ENCODE measurements at places on chromosomes 2 and 18. TPM values are rescaled to one million over a fixed set of nuclear protein-coding genes. Genes with fewer than 3 reads are reported as not detected.

Gene ZNF521
- 1.6 TPM for total RNA-seq

Gene TOGARAM2
- 0.18 TPM for total RNA-seq

Gene MEP1B
- not detected for total RNA-seq

DNA sequence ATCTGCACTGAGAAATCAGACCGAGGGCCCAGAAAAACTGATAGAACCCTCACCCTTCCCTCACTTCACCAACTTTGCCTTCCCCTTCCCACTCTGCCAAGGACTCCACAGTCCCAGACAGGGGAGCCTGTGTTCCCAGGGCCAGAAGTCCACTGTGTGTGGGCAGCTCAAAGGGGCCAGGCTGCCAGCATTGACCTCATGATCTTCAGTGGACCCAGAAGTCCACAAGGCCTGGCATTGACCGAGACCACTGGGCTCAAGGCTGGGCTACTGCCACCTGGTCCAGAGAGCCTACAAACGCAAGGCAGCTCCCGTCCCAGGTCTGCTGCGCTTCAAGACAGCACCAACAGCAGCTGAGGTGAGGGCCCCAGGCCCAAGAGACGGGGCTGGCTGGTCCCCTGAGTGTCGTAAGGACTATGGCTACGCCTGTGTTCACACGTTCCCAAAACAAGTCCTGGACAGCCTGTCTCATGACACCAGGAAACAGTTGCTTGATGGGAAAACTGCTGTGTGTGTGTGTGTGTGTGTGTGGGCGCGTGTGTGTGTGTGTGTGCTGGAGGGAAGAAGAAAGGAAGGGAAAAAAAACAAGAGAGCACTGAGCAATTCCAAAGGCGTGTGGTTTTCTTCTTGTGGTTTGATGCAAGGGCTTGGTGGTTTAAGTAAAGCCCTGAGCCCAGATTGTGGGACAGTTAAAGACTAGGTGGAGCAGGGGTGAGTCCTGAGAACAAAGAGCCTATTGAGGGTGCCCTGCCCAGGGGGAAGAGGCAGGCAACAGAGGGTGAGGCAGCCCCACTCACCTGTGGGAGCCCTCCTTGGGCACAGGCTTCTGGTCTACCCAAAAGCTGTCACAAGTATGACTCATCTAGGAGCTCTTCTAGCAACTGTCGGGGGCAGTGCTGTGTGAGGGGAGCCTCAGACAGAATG, 46.6 kb upstream of the ZBTB7C start:
- no peak for DNase-seq

- DNase-seq = no peak
These were observed 396.0 kb upstream of the RGPD4 start for GRCh38 chr2:107430596-107431266.

DNA sequence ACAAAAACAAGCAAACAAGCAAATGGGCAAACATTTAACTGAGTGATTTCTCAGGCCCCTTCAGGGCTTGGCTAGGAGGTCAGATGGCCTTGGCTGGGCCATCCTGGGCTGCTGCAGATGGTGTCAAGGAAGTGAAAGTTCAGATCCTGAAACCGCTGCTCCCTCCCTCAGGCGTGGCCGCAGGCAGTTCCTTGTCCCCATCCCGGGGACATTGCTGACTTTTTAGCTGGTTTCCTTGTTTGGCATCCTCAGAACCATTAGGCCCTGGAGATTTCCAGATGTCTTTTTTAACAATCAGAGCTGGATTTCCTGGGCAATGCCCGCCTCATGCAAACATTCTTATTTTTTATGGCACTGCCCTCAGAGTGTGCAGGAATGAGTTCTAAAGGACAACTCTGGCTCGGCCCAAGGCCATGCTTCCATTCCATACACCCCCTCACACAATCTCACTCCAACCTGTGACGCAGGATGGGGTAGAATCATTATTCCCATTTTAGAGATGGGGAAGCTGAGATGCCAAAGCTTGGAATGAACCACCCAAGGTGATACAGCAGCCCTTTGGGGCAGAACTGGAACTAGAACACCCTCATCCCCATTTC, 86.1 kb upstream of the ZCCHC2 start:
- no peak for DNase-seq

Data from H7 (cell line).